ENCODE measurements at places on chromosomes 4 and X. TPM values are rescaled to one million over a fixed set of nuclear protein-coding genes. Genes with fewer than 3 reads are reported as not detected.

DNA sequence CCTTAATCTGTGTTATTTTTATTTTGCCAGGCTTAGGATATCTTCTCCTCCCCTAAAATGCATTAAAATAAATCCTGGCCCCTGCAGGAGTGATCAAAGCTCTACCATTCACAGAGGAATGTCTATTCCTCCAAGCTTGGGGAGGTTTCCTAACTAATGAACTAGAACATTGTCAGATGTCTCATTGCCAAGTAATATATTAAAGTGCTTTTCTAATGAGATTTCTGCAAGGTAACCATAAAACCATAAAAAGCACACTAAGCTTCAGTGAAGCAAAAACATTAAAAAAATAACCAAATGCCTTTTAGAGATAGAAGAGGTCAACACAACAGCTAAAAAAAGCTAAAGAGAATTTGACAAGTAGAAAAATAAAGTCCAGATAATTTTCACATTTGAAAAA, 34.8 kb downstream of the IGFBP7 start:
- no peak for DNase-seq

GRCh38 chr4:121377076-121377475, 3.7 kb downstream of the QRFPR start:
- DNase-seq = no peak

GRCh38 chr4:139229534-139230039, 50.4 kb downstream of the MGARP start:
- no peak for DNase-seq

DNA sequence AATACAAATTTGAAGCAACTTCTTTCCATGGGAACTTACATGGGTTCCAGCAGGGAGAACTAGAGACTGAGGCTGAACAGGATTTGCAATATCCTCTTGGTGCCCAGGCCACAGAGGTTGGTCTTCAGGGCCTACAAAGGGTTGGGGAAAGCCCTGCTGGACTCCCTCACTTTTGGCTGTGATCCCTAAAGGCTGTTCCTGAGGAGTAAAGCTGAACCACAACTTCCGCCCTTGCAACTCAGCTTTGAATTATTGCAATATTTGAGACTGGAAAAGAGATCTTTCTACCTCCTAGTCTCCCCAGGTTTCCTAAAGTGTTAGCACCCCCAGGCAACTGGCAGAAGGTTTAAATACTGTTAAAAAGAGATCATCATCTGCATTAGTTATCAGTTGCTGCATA, 26.9 kb downstream of the DCHS2 start:
- DNase-seq = no peak

DNA sequence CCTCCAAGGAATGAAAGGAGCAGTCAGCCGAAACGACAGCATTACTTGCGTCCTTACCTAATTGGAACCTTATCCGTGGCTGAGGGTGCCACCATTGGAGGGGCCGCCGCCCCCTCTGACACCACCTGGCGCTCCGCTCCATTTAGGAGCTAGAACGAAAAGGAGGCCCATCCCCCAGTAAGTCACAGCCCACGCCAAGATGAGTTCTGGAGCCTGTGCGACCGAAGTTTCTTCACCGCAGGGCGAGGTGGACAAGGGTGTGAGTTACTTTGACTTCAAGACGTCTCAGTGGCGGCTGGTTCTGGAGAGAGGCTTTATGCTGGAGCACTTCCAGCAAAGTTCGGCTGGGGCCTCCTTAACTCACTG, 729 bp upstream of the IRF2 start:
- DNase-seq = peak; percentile 65

GRCh38 chr4:25881193-25881592, 18.4 kb upstream of the SEL1L3 start:
- DNase-seq = no peak

DNA sequence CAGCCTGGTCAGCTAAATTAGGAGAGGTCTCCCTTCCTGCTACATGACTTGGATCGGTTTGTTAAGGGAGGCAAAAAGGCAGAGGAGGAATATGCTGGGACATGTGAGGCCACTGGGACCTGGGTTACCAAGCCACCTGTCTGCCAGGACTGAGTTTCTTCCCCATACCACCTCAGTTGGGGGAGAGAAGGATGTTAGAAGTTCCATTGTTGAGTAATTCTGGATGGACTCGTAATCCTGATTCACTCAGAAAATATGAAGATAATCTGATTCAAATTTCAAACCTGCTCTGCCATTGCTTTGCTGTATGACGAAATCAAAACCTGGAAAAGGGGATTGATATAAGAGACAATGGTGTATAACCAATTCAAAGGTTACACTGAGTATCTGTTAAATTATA, 97.4 kb upstream of the S100G start:
- no peak for DNase-seq

DNA sequence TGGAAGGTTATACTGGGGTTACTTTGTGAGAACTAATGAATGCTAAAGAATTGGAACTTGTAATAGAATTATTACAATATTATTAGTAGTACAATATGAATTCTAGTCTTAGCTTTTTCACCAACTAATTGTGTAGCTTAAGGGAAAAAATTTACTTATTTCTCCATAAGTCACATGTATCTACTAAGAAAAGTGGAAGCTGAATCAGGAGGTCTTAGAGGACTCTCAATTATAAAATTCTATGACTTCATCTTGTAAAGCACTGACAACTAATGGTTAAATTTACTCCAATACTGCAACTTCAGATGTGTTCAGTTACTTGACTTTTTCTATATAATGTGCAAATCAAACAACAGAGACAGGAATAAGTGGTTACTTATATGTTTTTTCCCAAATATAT, 899 bp upstream of the TMPRSS11D start:
- DNase-seq = no peak

- DNase-seq = no peak
Observed at GRCh38 chrX:14056206-14056605, 26.5 kb upstream of the GEMIN8 start.

DNA sequence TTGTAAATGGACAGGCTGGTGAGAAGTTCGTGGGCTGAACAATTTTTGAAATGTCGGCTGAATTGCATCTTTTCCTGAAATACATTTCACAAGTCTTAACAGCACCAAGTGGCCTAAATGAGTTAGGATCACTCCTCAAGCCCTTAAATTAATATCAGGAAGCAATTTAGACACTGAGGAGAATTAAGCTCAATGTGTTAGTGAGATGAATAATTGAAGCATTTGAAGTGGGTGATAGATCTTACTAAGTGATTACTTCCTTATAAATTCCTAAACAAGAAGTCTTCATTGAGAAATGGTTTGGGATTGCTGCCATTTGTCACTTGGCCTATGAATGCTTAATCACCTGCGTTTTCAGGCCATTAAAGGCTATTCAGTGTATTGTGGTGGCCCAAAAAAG, 116.8 kb downstream of the NAA11 start:
- no peak for DNase-seq

GRCh38 chrX:139639253-139639652, 68.7 kb downstream of the MCF2 start:
- no peak for DNase-seq

GRCh38 chr4:85565761-85566480, 91.0 kb downstream of the ARHGAP24 start:
- DNase-seq = no peak

DNA sequence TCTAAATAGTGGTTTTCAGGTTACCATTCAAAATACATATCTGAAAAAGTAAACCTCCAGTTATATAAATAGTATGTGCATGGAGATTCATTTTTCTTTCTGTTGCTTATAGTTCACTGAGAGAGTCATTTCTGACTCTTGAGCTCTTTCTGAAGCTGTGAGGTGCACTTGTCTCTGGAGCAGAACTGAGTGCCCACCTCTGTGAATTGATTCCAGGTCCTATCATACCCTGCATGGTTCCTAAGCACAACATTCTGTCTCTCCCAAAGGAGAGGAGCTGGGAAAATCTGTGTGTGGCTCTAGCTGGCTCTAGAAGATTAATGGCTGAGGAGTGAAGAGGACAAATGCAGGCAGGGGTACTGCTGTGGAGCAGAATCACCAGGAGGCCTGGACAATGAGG, 161.6 kb upstream of the HCCS start:
- DNase-seq = no peak

DNA sequence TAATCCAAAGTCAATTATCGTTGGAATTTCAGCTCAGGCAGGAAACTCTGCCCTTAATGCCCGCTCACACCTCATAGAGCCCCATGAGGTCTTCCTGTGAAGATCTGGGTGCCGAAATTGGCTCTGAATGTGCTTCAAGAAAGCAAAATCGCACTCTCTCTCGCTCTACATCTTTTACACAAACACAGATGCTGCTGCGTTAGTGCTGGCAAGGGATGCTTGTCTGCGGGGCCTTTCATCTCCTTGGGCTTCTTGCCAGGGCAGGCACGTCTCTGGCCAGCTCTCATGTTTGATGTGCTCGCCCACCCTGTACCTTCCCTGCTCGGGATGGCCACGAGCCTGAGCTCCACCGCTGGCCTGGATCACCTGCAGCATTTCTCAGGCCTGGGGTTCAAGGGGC, 66.5 kb downstream of the CLCN4 start:
- DNase-seq = no peak

The USP27X gene
- total RNA-seq = 2.6 TPM

The ZCCHC12 gene
- 0.14 TPM for total RNA-seq

The DAPP1 gene
- 3.6 TPM for total RNA-seq

The BST1 gene
- 0.43 TPM for total RNA-seq

The S100G gene
- not detected for total RNA-seq

The SPIN4 gene
- 1.0 TPM for total RNA-seq

The GLOD5 gene
- not detected for total RNA-seq
